ENCODE measurements at places on chromosomes 13 and 19.
A peak's percentile ranks its signal among the peaks of the same experiment; 100 is the strongest.

GRCh38 chr19:7658219-7658686 lies 10.6 kb upstream of the RETN start:
- DNase-seq, result no peak

GRCh38 chr13:51912091-51912490 lies 50.3 kb downstream of the CCDC70 start:
- DNase-seq, result no peak

GRCh38 chr13:23386533-23386932 lies 47.0 kb downstream of the SACS start:
- DNase-seq, result no peak

DNA sequence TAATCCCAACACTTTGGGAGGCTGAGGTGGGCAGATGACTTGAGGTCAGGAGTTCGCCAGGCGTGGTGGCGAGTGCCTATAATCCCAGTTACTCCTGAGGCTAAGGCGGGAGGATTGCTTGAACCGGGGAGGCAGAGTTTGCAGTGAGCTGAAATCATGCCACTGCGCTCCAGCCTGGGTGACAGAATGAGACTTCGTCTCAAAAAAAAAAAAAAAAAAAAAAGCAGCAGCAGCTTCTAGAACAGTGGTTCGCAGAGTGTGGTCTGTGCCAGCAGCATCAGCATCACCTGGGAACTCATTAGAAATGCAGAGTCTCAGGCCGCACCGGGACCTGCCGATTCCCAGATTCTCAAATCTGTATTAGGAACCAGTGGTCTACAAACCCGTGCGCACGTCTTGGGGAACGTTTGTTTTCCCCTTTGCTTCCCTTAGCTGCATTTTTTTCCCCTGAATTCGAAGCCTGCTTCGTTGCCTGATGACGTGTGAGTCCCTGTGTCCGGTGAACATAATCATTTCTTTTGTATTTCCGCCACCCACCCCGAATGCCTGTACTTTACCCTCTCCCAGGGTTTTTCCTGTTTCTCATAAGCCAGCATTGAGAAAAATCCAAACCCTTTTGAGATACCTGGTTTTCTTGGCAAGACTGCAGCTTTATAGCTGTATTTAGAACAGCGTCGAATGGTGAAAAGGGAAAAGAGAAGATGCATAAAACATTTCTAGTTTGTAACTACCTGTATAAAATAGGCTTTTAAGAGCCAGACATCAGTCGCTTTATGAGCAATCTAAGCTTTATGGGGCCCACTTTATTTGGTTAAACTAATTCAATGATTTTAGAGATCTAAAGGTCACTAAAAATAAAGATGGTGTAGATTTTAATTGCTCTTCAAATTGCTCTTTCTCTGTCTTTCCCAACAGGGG lies 49.8 kb downstream of the BICRA start:
- DNase-seq, result peak; percentile 87

DNA sequence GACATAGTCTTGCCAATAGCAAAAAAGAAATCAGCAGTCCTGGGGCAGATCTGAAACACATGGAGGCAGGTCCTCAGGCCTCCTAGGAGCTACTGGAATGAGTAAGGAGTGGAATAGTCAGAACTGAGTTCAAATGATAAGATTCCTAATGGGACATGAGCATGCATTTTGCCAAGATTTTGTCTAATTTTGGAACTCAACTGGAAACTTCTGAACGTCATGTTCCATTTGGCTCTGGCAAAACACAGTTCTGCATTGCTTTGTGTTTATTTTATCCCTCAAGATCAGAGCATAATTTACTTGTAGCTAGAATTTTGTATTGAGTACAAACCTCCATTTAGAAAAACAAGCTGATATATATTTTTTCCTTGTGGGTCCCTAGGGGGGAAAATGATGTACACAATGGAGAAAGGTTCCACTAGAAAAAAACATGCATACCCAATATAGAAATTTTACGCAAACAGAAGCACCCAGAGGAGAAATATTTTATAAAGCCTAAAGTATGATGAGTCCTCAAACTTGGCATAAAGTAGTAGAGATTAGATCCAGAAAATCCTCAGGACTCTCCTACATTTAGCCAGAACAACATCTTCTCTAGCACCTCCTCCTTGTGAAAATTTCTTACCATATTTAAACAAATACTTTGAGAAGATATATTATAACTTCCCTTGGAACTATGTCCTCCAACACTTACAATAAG lies 149.0 kb upstream of the SERP2 start:
- peak; percentile 50 for DNase-seq

Data from fibroblast of pulmonary artery (primary cell).